Osteocyte (in vitro differentiated cells): ENCODE measurements at places on chromosomes 7 and 10. TPM values are rescaled to one million over a fixed set of nuclear protein-coding genes. Genes with fewer than 3 reads are reported as not detected.

CCSER2 gene
- 66.8 and 70.3 TPM in 2 replicates for total RNA-seq

CLRN3 gene
- not detected in 2 replicates for total RNA-seq

SLC26A5 gene
- total RNA-seq, result not detected in 2 replicates

AKR1D1 gene
- total RNA-seq, result not detected in 2 replicates

RAPGEF5 gene
- total RNA-seq, result 0.21 and 0.27 TPM in 2 replicates

ZNF467 gene
- total RNA-seq, result 3.4 and 4.4 TPM in 2 replicates

BTBD16 gene
- total RNA-seq, result not detected in 2 replicates

HMX2 gene
- total RNA-seq, result not detected in 2 replicates

RGR gene
- not detected in 2 replicates for total RNA-seq

KCP gene
- 0.55 and 0.70 TPM in 2 replicates for total RNA-seq

HOXA6 gene
- total RNA-seq, result not detected in 2 replicates

PAX4 gene
- not detected in 2 replicates for total RNA-seq

IFIT1 gene
- total RNA-seq, result 20.4 and 21.5 TPM in 2 replicates

FOXI2 gene
- not detected in 2 replicates for total RNA-seq

DNA sequence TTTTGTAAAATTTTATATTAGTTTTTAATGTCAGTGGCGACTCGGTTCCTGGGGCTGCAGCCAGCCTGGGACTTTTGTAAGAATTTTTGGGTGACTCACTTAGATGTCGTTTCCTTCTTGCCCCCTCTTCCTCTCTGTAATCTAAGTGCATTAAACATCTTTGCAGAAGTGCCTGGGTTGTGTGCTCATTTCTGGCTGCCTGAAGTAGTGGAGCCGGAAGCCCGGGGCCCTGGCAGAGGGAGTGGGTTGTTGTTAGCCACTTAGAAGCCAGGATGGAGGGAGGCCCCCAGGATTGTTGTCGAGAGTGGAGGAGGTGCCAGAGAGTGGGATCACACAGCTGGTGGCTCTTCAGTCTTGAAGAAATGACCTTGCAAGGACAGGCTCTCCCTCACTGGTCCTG is 11.0 kb upstream of the TRIM8 start:
- DNase-seq, result no peak

- DNase-seq, result no peak
Measured at GRCh38 chr10:17412323-17412722, 42.1 kb downstream of the ST8SIA6 start.

DNA sequence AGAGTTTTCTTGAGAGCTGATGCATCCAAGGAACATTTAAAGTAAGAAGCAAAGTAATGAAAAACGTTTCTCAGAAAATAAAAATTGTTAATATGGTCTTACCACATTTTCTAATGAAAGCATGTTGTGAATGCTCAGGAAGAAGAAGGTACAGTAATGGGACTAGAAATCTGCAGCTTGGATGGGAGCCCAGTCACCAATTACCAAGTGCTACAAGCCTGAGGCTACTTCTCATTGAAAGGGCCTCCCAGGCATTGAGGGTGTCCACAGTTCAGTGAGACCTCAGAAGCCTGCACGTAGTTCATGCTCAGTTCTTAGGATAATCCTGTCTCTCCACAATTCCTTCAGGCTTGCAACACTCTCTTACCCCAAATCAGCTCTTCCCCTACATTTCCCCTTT is 17.6 kb downstream of the PTN start:
- DNase-seq, result no peak

DNA sequence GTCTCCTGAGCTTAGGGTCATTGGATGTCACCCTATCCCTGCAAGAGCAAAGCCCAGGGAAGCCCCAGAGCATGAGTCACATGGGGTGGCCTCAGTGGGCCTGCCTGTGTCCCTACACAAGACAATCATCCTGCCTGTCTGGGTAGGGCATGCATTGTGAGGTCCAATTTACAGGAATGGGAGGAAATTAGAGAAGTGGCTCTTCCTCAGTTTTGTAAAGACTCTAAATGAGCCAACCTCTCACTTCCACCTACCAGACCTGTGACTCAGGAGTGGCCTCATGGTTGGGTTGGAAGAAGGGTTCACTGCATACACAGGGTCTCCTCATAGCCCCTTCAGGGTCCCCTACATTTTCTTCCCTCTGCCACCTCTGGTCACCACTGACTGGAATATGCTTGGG is 43.6 kb upstream of the SMNDC1 start:
- DNase-seq, result no peak

- no peak for DNase-seq
Measured at GRCh38 chr7:24894429-24895221, 85.4 kb downstream of the OSBPL3 start.

- DNase-seq, result no peak
Measured at GRCh38 chr7:132390705-132391104, 185.6 kb downstream of the PLXNA4 start.

- DNase-seq, result peak; percentile 90
Measured at GRCh38 chr7:132386201-132386681, 190.0 kb downstream of the PLXNA4 start.

GRCh38 chr10:416091-416515 is 273.4 kb downstream of the DIP2C start:
- DNase-seq, result no peak

GRCh38 chr10:32995751-32996150 is 37.7 kb upstream of the ITGB1 start:
- no peak for DNase-seq

DNA sequence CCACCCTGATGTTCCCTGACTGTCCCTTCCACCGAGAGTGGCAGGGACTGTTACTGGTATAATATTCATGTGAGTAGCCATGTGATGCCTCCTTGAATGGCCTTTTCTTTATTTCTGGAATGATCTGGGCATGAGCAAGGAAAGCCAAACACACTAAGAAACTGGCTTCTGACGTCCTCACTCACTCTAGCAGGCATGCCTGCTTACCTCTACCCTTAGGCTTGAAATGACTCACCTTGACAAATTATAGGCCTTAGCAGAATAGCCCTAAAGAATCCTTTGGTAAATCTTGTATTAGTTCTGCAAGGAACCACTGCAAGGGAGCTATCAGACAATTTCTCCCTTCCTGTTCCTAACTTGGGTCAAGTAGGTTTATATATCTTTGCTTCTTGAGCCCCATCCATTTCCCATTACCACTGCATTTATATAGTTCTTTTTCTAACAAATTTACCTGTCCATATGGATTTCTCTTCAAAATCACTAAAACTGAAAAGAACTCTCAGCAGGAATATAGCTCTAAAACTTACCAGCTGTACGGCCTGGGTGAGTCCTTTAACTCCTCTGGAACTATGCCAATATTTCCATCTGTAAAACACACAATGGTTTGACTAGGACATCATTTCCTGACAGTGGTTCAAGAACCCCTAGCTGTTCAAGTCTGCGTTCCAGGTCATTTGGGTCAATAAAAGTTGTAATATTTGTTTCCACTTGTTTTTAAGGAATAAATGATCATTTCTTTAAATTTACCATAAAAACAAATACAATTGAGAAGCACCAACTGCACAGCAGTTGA is 13.0 kb upstream of the NDUFA5 start:
- no peak for DNase-seq

DNA sequence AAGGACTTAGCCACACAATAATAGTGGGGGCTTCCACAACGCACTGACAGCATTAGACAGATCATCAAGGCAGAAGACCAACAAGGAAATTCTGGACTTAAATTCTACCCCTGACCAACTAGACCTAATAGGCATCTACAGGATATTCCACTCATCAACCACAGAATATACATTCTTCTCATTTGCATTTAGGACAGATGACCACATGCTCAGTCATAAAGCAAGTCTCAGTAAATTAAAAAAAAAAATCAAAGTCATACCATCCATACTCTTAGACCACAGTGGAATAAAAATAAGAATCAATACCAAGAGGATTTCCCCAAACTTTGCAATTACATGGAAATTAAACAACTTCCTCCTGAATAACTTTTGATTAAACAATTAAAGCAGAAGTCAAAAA is 155.9 kb downstream of the CDK14 start:
- no peak for DNase-seq

DNA sequence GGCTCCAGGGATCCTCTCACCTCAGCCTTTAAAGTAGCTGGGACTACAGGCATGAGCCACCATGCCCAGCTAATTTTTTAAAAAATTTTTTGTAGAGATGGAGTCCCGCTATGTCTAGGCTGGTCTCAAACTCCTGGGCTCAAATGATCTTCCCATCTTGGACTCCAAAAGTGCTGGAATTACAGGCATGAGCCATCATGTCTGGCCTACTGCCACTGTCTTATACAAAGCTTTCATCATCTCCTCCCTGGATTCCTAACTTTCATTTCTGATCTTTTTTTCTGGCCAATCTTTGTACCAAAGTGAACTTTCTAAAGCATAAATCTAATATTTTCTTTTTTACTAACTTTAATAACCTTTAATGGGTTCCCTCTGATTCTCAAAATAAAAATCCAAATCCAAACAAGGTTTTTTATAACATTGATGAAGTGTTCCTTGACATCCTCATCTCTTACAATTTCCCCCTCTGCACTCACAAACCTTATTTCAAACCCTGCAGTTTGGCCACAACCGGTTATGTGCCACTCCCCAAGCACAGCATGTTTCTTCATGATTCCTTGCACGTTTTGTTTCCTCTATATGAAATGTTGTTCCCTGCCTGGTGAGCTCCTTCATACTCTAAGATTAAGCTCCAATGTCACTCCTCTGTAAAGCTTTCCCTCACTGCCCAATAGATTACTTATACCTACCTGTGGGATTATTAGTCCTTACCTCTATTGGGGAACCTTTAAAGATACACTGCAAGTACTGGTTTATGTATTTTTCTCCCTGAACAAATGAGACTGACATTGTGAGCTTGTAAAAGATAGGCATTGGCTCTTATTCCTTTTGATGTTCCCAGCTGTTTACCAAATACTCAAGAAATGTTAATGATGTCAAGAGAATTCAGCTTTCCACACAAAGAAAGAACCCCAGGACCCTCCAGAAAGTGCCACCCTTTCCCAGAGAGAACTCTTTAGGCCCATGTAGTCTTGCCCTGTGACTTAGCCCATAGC is 101.7 kb downstream of the HOXA1 start:
- no peak for DNase-seq

DNA sequence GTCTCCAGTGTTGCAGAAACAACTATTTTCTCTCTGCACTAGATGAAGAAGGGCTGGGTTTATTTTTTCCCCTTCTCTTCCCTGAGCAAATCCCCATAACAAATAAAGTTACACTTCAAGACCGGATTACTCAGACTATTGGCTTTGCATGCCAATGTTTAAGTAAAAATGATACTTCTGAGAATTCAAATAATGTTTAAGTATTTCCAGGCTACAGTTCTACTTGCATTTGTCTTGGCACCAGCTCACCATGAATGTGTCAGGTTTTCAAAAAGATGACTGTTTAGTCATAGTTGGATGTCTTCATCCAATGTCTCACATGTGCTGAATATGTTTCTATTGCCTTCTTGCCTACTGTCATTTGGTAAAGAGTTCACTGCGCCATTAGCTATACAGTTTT is 912.6 kb downstream of the GATA3 start:
- DNase-seq, result no peak

GRCh38 chr10:17062955-17063484 is 66.6 kb downstream of the CUBN start:
- no peak for DNase-seq

DNA sequence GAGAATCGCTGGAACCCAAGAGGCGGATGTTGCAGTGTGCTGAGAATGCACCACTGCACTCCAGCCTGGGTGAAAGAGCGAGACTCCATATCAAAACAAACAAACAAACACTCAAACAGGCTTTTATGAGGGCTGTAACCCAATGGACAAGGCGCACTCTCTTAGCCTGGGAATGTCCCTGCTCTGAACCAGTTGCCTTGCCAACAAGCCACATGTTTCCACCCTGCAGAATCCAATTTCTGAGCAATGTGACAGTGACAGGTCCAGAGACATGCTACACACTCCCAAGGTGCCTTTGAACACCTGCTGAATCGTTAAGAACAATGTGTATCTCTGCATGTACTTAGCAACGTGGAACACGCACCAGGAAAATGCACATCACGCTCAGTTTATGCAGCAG is 186.8 kb upstream of the AUTS2 start:
- DNase-seq, result no peak

GRCh38 chr7:2033586-2034135 is 199.1 kb downstream of the MAD1L1 start:
- DNase-seq, result no peak

DNA sequence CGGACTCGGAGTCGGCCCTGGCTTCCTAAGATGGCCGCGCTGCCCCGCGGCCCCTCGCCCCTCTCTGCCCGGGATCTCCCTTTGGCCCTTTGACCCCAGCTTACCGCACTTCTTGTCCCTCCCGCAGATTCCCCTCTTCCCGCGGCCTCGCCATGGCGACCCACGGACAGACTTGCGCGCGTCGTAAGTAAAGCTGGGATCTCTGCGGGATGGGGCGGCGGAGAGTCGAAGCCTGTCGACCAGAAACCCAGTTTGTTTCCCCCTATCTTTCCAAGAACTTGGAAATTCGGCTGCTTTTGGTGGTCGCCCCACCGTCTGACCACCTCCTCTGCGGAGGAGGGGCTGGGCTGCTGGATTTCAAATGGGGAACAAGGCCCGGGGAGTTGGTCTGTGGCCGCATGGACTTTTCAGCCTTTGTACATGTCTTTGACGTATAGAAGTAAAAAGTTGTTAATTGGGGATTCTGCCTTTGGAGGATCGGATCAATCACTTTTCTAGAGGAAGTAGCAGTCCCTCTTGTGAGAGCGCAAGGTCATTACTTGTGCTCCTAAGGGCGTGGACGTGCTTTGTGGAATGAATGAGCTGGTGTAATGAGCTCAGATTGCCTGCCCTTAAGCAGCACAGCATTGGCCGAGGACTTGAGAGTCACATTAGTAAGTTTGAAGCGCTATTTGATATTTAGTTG is 553 bp downstream of the VDAC2 start:
- no peak for DNase-seq

GRCh38 chr10:95333997-95334804 is 43.4 kb upstream of the PDLIM1 start:
- DNase-seq, result no peak

DNA sequence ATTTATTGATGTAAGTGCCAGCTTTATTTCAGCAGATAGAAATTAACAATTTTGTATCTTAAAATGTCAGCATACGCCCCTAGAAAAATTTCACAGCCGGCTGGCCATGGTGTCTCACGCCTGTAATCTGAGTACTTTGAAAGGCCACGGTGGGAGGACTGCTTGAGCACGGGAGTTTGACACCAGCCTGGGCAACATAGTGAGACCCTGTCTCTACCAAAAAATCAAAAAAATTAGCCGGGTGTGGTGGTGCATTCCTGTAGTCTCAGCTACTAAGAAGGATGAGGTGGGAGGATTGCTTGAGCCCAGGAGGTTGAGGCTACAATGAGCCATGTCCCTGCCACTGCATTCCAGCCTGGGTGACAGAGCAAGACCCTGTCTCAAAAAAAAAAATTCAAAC is 14.1 kb downstream of the GTF2I start:
- DNase-seq, result no peak

GRCh38 chr7:132433301-132433700 is 143.0 kb downstream of the PLXNA4 start:
- no peak for DNase-seq
